Right ventricle myocardium superior (tissue), 1 donor: ENCODE measurements at places on chromosomes 7 and 10. TPM values are rescaled to one million over a fixed set of nuclear protein-coding genes. Genes with fewer than 3 reads are reported as not detected.

DNA sequence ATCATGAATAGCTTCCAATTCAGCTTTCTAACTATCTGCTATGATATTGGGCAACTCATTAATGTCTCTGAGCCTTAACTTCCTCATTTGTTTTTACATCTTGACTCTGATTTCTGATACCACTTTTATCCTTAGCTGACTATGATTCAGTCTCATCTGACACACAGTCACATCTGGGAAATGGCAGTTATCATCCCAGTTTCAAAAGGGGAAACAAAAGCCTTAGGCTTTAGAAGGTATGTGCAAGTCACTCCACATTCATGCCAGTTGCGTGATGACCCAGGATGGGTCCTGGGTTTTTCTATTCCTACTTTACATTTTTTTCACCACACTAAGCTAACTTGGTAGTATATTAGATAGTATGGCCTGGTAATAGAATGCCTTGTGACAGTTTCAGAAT is 12.7 kb downstream of the SCIN start:
- DNase-seq: no peak

DNA sequence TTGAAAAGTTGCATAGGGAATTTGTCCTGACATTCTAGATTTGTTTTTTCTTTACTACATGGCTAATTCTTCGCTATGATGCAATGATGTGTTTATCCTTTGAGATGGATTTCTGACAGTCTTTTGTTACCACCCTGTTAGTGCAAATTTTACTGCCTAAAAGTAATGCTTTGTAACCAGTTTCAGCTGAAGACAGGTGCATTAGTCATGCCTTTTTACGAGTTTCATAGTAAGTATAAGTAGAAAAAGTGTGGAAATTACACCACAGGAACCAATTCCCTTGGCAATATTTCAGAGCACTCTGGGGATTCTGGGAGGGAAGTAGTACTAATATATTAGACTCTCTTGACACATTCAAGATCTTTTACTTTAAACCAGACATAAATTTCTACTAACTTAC is 257.8 kb upstream of the DKK1 start:
- DNase-seq: no peak

- no peak for DNase-seq
Measured at GRCh38 chr10:114046087-114046458, 2.4 kb downstream of the ADRB1 start.

Gene BAIAP2L1
- 1.6 TPM for total RNA-seq

Gene OPALIN
- not detected for total RNA-seq

Gene ZNF503
- 6.8 TPM for total RNA-seq

Gene ABCB1
- total RNA-seq: 3.2 TPM

Gene PNLIPRP2
- total RNA-seq: not detected

DNA sequence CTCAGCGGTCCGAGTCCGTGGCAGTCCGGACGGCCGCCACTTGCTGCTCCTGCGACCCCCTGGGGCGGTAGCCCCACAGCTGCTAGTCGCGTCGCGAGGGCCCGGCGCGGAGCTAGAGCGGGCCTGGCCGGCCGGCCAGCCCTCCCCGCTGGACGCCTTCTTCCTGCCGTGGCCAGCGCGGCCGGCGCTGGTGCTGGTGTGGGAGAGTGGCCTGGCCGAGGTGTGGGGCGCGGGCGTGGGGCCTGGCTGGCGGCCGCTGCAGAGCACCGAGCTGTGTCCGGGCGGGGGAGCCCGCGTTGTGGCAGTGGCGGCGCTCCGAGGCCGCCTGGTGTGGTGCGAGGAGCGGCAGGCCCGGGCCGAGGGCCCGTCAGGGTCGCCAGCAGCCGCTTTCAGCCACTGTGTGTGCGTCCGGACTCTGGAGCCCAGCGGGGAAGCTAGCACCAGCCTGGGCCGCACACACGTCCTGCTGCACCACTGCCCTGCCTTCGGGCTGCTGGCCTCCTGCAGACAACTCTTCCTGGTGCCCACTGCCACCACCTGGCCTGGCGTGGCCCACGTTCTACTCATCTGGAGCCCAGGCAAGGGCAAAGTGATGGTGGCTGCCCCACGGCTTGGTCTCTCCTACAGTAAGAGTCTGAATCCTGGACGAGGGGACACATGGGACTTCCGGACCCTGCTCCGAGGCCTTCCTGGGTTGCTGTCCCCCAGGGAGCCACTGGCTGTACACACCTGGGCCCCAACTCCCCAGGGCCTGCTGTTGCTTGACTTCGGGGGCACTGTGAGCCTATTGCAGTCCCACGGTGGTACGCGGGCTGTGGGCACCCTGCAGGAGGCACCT is 631 bp downstream of the HPS6 start:
- peak; percentile 68 for DNase-seq

GRCh38 chr10:69861251-69862240 is 59.8 kb downstream of the COL13A1 start:
- DNase-seq: no peak

DNA sequence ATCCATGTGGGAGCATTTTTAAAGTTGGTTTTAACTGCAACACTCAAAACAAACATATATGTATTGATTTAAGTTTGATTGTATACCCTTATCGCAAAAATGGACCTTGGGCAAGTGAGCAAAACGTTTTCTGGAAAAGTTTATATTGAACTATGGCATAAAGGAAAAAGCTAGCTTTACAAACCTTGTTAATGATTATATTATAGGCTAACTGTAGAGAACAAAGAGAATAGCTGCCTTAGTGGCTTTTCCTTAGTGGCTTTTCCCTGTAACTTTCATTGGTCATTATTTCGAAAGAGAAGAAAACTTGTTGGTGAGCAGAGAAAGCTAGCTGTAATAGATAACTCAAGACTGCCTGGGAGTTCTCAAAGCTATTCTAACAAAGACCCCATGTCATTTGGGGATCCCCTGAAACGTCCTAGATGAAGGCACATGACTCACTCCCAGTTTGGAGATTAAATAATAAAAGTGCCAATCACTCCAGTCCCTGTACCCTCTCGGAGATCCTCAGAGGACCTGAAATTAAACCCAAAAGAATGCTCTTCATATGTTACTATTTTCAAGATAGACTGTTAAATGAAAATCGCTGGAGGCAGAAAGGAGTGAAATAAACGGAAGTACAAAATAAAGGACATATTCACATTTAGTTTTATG is 92.1 kb downstream of the SRI start:
- DNase-seq: no peak

Gene OPN4
- total RNA-seq: 0.40 TPM

Gene EPO
- total RNA-seq: not detected

Gene NCF1
- total RNA-seq: 6.0 TPM

GRCh38 chr10:11530806-11531205 is 80.6 kb downstream of the USP6NL start:
- no peak for DNase-seq

Gene TM9SF3
- 68.5 TPM for total RNA-seq

Gene SNCG
- 23.5 TPM for total RNA-seq

Gene UCN3
- not detected for total RNA-seq

GRCh38 chr10:19968745-19969144 is 152.5 kb downstream of the PLXDC2 start:
- no peak for DNase-seq

DNA sequence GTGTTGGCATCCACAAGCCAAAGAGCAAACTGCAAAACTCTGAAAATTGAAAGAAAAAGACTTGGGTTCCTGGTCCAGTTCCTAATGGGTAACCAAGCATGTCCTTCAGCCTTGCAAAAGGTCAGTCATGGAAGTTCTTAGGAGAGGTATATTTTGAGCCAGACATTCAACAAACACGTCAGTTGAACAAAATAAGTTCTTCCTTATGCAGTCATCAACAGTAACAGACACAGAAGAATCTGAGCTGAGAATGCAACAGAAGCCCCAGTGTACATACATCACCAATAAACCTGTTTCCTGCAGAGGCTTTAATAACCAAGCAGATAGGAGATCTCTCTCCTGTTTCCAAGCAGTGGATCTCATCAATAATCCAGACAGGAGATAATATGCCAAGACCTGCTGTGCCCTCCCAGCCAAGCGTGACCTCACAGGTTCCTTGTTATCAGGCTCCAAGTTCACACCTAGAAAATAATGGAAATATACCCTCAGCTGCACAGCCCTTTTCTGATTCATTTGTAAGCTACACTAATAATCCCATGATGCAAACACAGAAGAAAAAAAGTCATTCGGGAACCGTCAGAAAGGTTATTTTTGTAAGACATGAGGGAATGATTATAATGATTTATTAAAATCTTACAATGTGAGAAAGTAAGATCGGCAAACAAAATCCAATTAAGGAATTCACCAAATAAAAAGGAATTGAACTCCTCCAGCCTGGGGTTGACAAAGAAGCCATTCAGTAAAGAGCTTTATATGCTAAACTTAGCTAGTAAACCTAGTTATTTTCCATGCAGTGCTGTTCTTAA is 90.7 kb downstream of the DGKI start:
- DNase-seq: no peak

Gene POLR2J2
- total RNA-seq: 1.7 TPM

GRCh38 chr7:108875139-108875538 is 305.5 kb downstream of the DNAJB9 start:
- DNase-seq: no peak

DNA sequence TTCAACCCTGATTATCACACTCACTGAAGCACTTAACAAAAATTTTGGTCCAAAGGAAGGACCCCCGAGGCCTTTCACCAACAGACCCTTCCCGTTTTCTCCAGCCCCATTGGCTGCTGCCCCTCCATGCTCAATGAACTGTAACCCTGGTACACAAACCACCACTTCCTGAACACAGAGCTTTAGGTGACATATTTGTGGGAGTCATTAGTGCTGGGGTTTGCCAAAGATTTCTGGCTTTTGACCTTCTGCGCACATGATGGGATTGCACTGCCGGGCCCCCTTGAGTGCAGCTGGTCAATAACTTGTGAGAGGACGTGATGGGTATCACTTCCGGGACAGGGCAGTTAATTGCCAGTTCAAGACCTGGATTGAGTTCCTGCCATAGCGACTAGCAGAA is 9.0 kb upstream of the CAMK1D start:
- no peak for DNase-seq

GRCh38 chr7:142571581-142571980 is 177.7 kb upstream of the PRSS1 start:
- no peak for DNase-seq

- no peak for DNase-seq
Measured at GRCh38 chr7:134473861-134474291, 15.0 kb upstream of the AKR1B1 start.

Gene CNPY1
- total RNA-seq: not detected

DNA sequence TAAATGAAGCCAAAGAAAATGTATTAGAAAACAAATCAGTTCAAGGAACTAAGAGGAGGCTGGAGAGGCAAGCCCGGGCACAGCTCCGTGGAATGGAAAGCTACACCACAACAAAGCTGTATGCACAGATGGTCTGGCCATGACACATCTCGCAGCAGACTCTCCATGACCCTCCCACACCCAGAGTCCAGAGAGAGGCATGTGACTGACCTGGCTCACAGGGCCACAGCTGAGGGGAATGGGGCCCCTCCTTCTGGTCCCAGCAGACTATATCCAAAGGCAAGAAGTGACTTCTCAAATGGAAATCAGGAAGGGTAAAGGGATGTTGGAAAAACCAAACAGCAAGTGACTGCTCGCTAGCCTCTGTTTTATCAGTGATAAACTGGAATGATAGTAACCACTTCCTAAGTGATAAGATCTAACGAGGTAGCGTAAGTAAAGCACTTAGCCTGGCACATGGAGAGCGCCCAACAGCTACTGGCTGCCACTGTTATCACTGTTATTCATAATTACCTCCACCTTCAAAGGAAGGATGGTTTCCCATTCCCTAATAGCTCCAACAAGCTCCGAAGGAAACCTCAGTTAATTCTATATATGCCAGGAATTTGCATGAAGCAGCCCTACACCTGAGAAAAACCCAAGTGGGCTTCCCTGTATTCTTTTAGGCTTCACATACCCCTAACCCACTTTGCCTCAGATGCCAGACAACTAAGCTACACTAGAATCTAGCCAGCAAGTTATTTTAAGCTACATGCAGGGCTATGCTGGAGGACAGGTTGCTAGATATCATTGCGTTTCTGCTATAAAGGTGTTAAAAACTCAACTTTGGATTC is 8.4 kb downstream of the OSBPL3 start:
- DNase-seq: no peak

GRCh38 chr10:129035052-129035827 is 431.8 kb upstream of the MGMT start:
- no peak for DNase-seq

GRCh38 chr7:117347480-117347879 is 24.6 kb upstream of the WNT2 start:
- DNase-seq: no peak

Gene TMEM270
- not detected for total RNA-seq

Gene SPOCK2
- 9.6 TPM for total RNA-seq

Gene IKZF1
- 2.4 TPM for total RNA-seq

DNA sequence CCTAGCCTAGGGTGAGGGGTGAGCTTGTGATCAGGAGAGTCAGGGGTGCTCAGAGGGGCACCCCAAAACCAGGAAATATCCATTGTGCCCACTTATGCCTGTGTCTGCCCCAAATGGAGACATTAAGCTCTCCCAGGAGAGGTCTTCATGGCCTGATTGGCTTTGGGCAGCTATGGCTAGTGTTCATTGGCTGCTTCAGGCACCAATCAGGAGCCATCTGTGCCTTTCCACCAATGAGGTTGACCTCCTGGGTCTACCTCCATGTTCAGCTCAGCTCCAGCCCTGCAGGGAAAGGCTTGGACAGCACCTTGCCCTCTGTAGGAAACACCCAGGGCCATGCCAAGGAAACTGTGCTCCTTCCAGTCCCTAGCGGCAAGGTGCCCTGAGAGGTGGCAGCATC is 23.9 kb upstream of the HSPB1 start:
- DNase-seq: no peak

DNA sequence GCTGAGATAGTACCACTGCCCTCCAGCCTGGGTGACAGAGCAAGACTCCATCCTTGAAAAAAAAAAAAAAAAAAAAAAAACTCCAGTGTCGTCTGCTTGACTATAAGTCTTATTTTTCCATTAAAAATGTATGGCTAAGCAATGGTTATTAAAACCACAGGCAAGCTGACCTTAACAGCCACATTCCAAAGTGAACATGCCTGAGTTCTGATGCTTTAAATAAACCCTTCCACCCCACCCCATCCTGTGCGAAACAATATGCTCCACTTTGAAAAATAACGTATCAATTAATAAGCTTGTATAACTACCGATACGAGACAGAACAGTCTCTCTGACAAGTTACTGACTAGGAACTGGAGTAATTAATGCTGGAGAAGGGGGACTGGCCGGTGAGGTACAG is 63.7 kb downstream of the LARP4B start:
- no peak for DNase-seq

DNA sequence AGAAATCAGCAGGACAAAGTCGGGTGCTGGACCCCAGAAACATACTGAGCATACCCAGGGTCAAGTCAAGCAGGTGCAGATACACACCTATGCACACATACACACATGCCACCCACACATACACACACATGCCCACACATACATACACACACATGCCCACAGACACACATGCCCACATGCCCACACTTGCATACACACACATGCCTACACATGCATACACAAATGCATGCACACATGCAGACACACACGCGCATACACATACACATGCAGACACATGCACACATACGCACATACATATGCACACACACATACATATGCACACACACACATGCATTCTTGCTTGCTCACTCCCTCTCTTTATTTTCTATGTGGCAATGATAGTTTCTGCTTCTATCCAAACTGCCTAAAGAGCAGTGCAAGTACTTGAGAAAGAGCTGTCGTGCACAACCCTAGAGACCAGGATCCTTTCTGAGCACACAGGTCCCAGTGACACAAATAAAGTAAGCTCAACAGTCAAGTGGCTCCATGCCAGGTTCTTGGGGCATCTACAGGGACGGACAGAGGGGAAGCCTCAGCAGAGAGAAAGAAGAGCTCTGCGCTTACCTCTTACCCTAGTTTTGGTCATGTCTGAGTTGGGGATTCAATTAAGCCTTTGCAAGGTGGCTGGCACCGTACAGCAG is 83.7 kb downstream of the EBF3 start:
- DNase-seq: no peak

GRCh38 chr7:98396768-98397167 is 4.1 kb downstream of the BAIAP2L1 start:
- no peak for DNase-seq

Gene TRPV5
- not detected for total RNA-seq
